ENCODE measurements at places on chromosomes 1 and 21. TPM values are rescaled to one million over a fixed set of nuclear protein-coding genes. Genes with fewer than 3 reads are reported as not detected.

DNA sequence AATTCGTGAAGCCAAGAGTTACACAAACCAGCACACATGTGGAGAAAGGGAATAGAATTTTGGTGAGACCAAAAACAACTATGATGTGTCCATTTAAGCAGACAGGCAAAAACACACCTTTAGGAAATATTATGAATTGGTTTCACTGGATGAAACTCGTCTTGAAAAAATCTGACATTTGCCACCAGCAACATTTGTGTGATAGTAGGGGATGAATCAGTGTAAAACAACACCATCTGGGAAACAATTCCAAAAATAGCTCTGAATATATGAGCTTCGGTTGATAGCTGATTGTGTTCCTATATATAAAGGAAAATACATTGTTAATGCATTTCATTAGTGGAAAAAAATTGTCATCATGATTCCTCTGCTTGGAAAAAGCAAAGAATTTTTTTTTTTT lies 327.8 kb downstream of the PAPPA2 start:
- DNase-seq: no peak
- no peak overlapping the region for H3K27ac ChIP-seq
- H3K36me3 ChIP-seq: no peaks in the 10 kb centered on the region
- H3K4me1 ChIP-seq: peaks cover 10% of the 10 kb centered on the region
- no peak overlapping the region for H3K4me3 ChIP-seq

- DNase-seq: no peak
- H3K4me1 ChIP-seq: peaks cover 22% of the 10 kb centered on the region
- H3K4me3 ChIP-seq: no peak overlapping the region
- H3K27me3 ChIP-seq: no peaks in the 10 kb centered on the region
Observed at GRCh38 chr1:94654031-94654430, 112.5 kb upstream of the F3 start.

- no peak overlapping the region for H3K4me3 ChIP-seq
- DNase-seq: no peak
- H3K27ac ChIP-seq: no peak overlapping the region
Observed at GRCh38 chr1:111786669-111787207, 31.0 kb downstream of the DDX20 start.

Gene OR10Z1
- not detected for total RNA-seq

DNA sequence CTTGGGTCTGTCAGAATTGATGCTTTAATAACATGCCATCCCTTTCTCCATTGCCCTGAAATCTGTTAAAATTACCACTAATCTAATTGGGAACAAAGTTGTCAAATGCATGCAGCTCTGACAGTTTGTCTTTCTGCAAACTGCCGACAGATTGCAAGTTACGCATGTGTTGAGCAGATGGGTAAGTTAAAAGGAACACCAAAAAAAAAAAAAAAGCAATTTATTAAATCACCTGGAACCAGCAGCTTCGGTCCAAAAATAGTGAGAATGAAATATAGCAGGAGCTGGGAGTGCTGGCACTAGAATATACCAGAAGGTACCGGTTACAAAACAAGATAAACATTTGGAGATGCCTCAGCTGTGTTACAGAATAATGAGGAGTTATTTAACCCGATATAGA lies 149.6 kb upstream of the C1orf87 start:
- no peaks in the 10 kb centered on the region for H3K27me3 ChIP-seq
- no peak overlapping the region for H3K4me3 ChIP-seq
- no peaks in the 10 kb centered on the region for H3K36me3 ChIP-seq
- no peak overlapping the region for H3K27ac ChIP-seq

DNA sequence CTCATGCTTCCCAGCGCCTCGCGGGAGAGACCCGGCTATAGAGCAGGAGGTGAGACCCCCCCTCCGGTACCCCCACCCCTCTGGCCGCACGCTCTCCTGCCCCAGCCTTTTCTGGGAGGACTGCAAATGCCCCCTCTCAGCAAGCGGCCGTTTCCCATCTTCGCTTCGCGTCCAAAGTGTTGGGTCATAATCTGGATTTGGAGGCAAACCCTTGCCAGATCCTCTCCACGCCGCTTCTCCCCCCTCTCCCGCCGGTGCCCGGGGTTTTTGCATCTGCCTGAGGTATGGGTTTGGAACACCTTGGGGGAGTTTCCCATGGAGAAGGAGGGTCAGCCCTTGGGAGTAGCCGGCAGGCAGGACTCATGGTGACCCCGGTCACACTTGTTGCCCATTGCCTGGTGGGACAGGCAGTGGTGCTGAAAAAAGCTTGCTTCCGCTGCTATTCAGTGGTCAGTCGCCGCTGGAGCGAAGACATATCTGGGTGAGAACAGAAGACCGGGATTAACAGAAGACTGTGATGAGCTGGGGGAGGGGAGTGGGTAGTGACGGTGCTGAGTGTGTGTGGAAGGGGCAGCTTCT lies 935 bp downstream of the KCNK2 start:
- no peak overlapping the region for H3K27ac ChIP-seq
- no peaks in the 10 kb centered on the region for H3K36me3 ChIP-seq
- peaks cover 15% of the 10 kb centered on the region for H3K4me1 ChIP-seq
- H3K27me3 ChIP-seq: peaks cover 88% of the 10 kb centered on the region
- peak overlapping the region; percentile 54 for H3K4me3 ChIP-seq

DNA sequence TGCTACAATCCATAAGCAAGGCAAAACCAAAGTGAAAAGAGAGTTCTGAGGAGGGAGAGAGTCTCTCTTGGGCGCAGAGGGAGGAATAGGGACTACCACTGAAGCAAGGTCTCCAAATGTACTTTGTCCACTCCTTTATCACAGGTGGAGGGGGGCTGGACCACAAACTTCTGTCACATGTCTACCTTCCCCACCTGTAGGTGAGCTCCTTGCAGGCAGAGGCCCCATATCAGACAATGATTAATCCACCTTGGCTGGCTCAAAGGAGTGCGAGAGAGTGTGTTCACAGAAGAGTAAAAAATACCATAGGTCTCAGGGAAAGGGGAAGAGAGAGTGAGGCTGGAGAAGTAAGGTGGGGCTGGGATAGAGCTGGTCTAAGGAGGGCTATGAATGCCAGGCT lies 4.5 kb downstream of the BEND5 start:
- peaks cover 26% of the 10 kb centered on the region for H3K4me1 ChIP-seq
- H3K36me3 ChIP-seq: peaks cover 6% of the 10 kb centered on the region
- no peaks in the 10 kb centered on the region for H3K27me3 ChIP-seq
- DNase-seq: no peak
- no peak overlapping the region for H3K27ac ChIP-seq
